Fibroblast of skin of right quadriceps (primary cell): ENCODE measurements at places on chromosomes 2 and 18.
A peak's percentile ranks its signal among the peaks of the same experiment; 100 is the strongest.

GRCh38 chr18:76839086-76839794, 16.9 kb downstream of the ZNF236 start:
- no peak for DNase-seq

DNA sequence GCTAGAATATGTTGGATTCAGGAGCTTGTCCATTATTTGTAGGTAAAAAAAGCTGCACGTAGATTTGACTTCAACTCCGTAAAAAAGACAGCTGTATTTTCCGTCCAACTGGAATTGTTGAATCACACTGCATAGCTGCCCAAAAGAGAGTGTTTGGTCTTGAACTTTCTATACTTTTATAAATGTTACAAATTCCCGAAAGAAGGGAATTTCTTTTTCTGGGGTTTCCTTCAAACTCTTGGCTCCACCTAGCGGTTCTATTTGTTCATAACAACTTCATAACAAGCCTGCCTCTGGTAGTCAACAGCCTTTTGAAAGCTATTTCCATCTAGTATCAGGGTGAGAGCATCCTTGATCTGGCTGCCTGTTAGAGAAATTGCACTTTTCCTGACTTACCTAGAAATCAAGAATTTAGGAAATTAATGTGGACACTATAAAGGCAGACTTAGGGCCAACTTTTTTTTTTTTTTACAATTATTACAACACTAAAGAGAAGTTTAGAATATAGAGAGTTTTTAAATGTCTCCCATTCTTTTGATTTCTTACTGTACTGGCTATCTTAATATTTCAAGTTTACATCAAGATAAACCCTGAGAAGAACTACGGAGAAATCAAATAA, 48.1 kb downstream of the TMEM185B start:
- DNase-seq: peak; percentile 64

GRCh38 chr2:161177969-161178368, 17.7 kb downstream of the TANK start:
- DNase-seq: no peak

DNA sequence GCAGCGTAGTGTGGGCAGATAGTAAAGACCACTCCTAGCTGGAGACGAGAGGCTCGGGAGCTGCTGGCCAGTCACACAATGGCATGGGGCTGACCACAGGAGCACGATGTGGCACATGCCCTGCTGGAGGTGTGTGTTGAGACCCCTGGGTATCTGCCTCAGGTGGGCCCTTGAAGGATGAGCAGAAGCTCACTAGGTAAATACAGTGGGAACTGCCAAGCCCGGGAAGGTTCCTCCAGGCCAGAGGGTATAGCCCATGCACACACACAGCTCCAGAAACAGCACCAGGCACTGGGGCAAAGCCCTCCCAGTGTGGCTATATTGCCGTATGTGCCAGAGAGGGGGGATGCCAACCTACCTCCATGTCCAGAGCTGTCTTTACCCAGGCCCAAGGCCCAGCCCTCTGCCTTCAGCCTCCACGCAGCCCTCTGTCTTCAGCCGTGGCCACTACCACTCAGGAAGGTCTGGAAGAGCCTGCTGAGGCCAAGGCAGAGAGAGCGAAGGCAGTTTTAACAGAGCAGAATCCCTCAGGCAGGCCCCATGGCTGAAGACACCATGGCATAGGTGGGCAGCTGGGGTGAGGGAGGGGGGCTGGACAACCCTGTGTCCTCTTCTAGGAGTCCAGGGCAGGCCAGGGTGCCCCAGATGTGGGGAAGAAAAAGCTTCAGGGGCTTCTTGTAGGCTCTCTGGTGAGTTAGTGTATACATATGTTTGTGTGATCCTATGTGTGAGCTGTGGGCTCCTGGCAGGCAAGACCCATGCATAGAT, 7.0 kb upstream of the ARID5A start:
- DNase-seq: no peak

GRCh38 chr2:204343685-204344084, 201.6 kb upstream of the PARD3B start:
- DNase-seq: no peak

DNA sequence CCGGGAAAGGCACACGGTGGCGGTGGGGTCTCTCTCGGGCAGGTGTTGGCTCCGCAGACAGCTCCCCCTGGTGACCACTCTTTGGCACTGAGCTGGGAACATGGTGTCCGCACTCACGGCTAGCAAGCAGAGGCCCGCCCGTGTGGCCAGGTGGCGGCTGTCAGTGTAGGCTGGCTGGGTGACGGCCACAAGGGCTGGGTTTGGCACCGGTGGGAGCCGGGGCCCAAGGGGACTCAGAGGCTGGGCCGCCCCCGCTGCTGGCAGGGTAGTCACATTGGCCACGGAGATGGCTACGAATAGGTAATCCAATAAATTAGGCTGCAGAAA, 1071.7 kb downstream of the RPIA start:
- DNase-seq: no peak

DNA sequence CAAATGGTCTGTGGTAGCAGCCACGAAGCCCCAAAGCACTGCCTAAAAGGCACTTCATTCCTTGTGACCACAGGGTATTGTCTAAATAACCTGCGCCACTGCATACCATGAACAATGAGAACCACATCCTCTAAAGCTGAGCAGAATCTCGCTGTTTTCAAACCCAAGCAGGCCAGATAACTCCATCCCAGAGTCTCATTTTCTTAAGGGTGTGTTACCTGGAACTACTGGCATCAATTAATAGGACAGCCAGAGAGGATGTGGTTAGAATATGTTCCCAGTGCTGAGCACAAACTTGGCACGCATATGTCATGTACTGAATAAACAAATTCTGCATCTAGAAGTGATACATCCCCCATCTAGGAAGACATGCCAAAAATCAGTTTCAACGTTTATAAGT, 13.0 kb downstream of the VPS4B start:
- DNase-seq: no peak

GRCh38 chr2:167100506-167100905, 212.2 kb downstream of the XIRP2 start:
- no peak for DNase-seq

DNA sequence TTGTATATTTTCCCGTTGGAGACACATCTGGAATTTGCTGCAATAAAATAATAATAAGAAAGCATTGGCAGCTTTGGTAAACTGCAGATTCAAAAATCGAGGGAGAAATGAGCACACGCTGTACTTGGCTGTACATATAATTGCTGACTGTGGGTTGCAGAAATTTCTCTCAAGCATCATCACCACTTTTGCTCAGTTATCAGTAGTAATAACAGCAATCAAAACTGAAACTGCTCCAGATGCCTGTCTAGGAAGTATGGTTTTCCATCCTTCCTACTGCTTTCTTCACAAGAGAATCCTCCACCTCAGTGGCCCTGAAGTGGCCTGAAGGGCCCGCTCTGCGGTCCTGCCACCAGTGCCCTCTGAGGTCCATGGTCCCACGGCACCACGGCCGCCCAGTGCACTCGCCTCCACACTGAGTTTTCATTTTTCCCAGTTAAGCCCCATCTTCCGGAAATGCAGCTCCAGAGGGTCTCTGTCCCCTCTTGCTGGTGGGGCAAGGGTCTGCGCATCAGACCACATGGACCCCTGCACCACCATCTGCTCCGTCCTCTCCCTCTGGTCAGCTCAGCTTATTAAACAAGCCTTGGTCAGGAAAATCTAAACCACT, 3.9 kb downstream of the DUSP28 start:
- DNase-seq: no peak

- DNase-seq: peak; percentile 5
Observed at GRCh38 chr2:151767536-151767935, 33.3 kb upstream of the NEB start.

- peak; percentile 94 for DNase-seq
Observed at GRCh38 chr2:173151671-173152401, 76.2 kb downstream of the MAP3K20 start.

GRCh38 chr18:31619291-31619690, 27.6 kb downstream of the TTR start:
- DNase-seq: no peak

DNA sequence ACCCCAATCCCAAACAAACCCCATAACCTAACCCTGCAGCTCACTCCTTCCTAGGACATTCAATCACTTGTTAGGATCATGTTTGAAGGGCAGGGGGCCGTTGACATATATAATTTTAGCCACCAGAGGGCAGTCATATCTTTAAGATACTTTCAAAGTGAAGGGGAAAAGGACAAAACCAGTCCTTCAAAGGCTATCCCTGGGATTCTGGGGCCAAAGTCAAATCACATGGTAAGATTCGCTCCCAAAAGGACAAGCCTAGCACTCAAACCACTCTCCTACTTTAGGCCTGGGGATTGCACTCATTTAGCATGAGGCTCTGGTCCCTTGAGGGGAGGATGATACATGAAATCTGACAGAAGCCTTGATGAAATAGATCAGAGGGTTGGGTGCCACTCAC, 44.6 kb downstream of the HAUS1 start:
- DNase-seq: peak; percentile 44

DNA sequence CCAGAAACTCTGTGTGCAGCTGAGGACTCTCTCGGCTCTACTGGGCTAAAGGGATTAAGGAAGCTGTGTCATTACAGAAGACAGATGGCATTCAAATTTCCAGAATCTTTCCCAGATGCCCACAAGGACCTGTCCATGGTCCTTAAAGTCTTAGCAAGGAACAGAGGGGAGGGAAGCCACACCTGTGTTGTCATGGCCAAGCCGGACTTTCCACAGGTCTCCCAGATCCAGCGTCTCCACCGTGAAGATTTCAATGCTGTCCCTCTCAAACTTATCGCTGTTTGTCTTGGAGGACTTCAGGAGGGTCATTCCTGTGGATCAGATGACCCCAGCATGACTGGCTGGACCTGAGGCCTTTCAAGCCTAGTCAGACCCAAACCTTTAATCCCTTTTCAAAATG, 114.5 kb downstream of the LOXHD1 start:
- DNase-seq: no peak

DNA sequence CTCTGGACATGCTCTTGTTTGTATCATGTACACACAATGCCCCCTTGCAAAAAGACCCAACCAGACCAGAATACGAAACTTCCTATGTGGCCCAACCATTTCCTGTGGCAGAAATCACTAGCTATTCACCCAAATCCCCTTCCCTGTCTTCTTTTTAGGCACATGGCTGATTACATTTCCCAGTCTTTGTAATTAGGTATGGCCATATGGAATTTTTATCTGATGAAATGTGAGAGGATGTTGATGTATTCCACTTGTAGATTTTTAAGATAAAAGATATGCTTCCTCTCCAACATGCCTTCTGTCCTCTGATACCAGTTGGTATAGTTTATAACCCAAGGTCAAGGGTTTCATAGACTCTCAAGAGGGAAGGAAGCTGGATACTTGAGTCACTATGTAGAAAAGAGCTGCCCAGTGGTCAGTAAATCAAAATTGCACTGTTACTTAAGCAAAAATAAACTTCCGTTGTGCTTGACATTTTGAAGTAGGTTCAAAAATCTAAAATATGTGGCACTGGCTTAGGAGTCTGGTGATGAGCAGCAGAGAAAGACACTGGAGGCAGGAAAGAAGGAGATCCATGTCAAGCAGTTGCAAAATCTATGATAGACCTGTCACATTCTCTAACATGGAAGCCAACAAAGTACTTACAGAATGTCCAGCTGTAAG, 297.4 kb downstream of the SMAD2 start:
- no peak for DNase-seq

DNA sequence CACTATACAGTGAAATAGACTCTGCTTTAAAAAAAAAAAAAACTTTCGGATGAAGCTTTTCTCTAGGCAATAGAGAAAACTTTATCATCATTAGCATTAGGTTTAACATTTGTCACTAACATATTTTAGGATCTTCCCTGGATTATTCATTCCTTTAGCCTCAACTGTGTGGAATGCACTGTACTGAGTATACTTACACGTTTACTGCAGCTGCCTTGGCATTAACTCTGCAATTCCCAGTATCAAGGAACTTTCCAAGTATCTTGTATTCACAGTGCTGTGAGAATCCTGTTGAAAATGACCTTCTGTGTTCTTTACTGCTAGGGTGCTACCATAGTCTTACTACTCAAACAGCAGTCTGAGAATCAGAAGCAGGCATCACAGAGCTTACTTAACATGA, 328.2 kb upstream of the COL3A1 start:
- DNase-seq: peak; percentile 82

DNA sequence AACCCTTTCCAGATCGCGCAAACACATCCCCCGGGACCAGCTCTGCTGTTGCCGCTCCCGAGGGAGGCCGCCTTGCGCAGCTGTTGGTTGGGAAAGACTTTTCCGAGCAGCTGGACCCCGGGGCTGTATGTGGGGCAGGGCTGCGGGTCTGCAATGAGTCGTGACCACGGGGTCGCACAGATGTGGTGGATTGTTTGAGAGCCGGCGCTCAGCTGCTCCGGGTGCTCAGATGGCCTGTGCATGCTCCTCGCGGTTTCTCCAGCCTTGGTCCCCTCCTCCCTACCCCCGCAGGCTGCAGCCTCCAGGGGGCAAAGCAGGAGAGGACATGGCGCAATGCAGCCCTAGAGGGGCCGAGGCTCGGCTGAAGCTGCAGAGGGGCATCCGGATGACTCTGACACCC, 105.2 kb upstream of the OTOS start:
- no peak for DNase-seq

DNA sequence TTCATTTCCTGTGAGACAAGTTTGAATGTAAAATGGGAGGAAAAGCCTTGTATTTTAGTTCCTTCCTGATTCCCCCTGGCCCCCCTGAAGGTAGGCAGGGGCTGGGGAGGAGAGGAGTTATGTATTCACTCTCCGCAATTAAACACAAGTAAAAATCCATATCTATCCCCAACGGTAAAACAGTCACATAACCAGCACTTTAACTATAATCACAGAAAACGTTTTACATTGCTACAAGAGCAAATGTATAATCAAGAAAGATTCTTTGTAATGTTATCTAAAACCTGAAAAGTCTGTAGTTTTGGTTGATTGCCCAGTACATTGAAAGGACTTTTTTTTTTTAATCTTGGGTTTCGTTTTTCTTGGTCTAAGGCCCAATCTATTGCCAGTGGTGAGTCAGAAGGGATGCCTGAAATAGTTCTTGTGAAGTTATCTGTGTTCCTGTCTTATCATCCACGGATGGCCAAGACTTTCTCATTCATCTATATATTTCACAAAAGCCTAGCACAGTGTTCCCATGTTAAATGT, 34.5 kb upstream of the CCNYL1 start:
- peak; percentile 79 for DNase-seq

GRCh38 chr18:13621886-13622619, 104.3 kb downstream of the FAM210A start:
- DNase-seq: no peak

GRCh38 chr18:75100832-75101630, 107.9 kb downstream of the PTGR3 start:
- no peak for DNase-seq

- no peak for DNase-seq
Observed at GRCh38 chr18:67710639-67711038, 194.1 kb upstream of the DSEL start.
